ENCODE measurements at places on chromosomes 7 and 10. TPM values are rescaled to one million over a fixed set of nuclear protein-coding genes. Genes with fewer than 3 reads are reported as not detected.

TEX36 gene
- not detected for total RNA-seq

GPAM gene
- total RNA-seq: 9.8 TPM

PRRT4 gene
- not detected for total RNA-seq

CNTNAP2 gene
- total RNA-seq: 1.3 TPM

LRRC4 gene
- 0.76 TPM for total RNA-seq

LIPF gene
- not detected for total RNA-seq

MSS51 gene
- total RNA-seq: 1.4 TPM

TSC22D4 gene
- total RNA-seq: 24.8 TPM

STEAP1B gene
- 25.3 TPM for total RNA-seq

SCART1 gene
- total RNA-seq: 0.49 TPM

NAT16 gene
- total RNA-seq: not detected

MYH16 gene
- total RNA-seq: 0.16 TPM

ZNF804B gene
- not detected for total RNA-seq

PNLIPRP1 gene
- not detected for total RNA-seq

TAS2R3 gene
- total RNA-seq: 0.97 TPM

NPC1L1 gene
- total RNA-seq: not detected

TSPAN33 gene
- under 0.01 TPM for total RNA-seq

FAM25A gene
- total RNA-seq: not detected

MRPS24 gene
- total RNA-seq: 48.3 TPM

AGAP9 gene
- total RNA-seq: 0.16 TPM

PSTK gene
- 1.5 TPM for total RNA-seq

TMED4 gene
- total RNA-seq: 80.4 TPM

CLRN3 gene
- not detected for total RNA-seq
